Peyer's patch (tissue), 4 donors: ENCODE measurements at places on chromosomes 13 and 19. TPM values are rescaled to one million over a fixed set of nuclear protein-coding genes. Genes with fewer than 3 reads are reported as not detected.

- H3K4me3 ChIP-seq = no peak overlapping the region
- no peak for DNase-seq
- H3K36me3 ChIP-seq = peaks cover 45% of the 10 kb centered on the region
- no peak overlapping the region for H3K27ac ChIP-seq
- H3K4me1 ChIP-seq = peaks cover 70% of the 10 kb centered on the region
- H3K27me3 ChIP-seq = no peaks in the 10 kb centered on the region
Observed at GRCh38 chr19:2046046-2046907, 4.8 kb downstream of the MKNK2 start.

- no peaks in the 10 kb centered on the region for H3K27me3 ChIP-seq
- H3K4me3 ChIP-seq = no peak overlapping the region
- peak overlapping the region; percentile 95 for H3K27ac ChIP-seq
- peak; percentile 88 for DNase-seq
Observed at GRCh38 chr19:17797424-17798201, 2.7 kb downstream of the B3GNT3 start.

GRCh38 chr13:78339927-78340326, 263.4 kb downstream of the POU4F1 start:
- no peak overlapping the region for H3K4me3 ChIP-seq
- no peak for DNase-seq
- H3K4me1 ChIP-seq = no peaks in the 10 kb centered on the region
- H3K36me3 ChIP-seq = no peaks in the 10 kb centered on the region

DNA sequence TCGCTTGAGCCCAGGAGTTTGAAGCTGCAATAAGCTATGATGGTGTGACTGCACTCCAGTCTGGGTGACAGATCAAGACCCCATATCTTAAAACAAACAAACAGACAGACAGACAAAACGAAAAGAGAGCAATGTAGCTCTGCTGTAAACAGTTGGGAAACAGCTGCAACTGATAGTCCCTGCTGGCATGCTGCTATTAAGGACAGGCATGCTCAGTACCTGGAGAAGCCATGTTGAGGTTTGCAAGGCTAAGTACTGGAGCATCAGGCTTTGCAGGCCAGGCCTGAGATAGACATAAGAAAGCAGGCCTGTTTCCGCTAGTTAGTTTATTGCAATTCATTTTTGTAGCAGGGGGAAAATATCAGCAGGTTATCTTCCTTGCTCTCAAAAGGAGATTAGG, 16.2 kb upstream of the OBI1 start:
- H3K4me1 ChIP-seq = no peaks in the 10 kb centered on the region
- H3K27ac ChIP-seq = no peak overlapping the region
- no peak for DNase-seq
- no peaks in the 10 kb centered on the region for H3K36me3 ChIP-seq
- H3K4me3 ChIP-seq = no peak overlapping the region

GRCh38 chr13:33578786-33579185, 239.2 kb upstream of the RFC3 start:
- no peak overlapping the region for H3K4me3 ChIP-seq
- no peaks in the 10 kb centered on the region for H3K27me3 ChIP-seq
- no peaks in the 10 kb centered on the region for H3K36me3 ChIP-seq
- H3K4me1 ChIP-seq = no peaks in the 10 kb centered on the region
- H3K27ac ChIP-seq = no peak overlapping the region
- no peak for DNase-seq

- no peaks in the 10 kb centered on the region for H3K27me3 ChIP-seq
- H3K4me1 ChIP-seq = peaks cover 41% of the 10 kb centered on the region
- H3K36me3 ChIP-seq = no peaks in the 10 kb centered on the region
- no peak overlapping the region for H3K4me3 ChIP-seq
Observed at GRCh38 chr19:17090583-17090982, 15.0 kb downstream of the MYO9B start.

- no peaks in the 10 kb centered on the region for H3K36me3 ChIP-seq
- no peak overlapping the region for H3K27ac ChIP-seq
- H3K27me3 ChIP-seq = no peaks in the 10 kb centered on the region
- DNase-seq = no peak
Observed at GRCh38 chr13:51225029-51225428, 2.8 kb downstream of the FAM124A start.

DNA sequence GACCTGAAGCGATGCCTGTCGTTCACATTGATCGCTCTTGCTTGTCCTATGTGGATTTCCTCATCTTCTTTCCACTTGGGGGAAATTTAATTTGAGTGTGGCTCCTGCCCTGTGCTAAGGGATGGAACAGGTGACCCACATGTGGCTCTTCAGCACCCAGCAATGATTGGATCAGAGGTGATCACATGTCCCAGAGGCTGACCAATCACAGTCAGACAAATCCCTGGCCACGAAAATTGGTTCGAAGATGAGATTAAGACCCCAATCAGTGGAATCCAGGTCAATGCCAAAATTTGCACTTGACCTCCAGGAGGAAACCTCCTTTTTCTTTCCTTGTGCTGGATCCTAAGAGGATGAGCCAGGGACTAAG, 23.7 kb downstream of the AMER2 start:
- no peaks in the 10 kb centered on the region for H3K4me1 ChIP-seq
- no peak for DNase-seq
- H3K36me3 ChIP-seq = no peaks in the 10 kb centered on the region

GRCh38 chr13:109730812-109731335, 55.5 kb downstream of the IRS2 start:
- H3K27me3 ChIP-seq = no peaks in the 10 kb centered on the region
- no peak overlapping the region for H3K27ac ChIP-seq
- no peak overlapping the region for H3K4me3 ChIP-seq
- no peaks in the 10 kb centered on the region for H3K4me1 ChIP-seq
- DNase-seq = no peak

DNA sequence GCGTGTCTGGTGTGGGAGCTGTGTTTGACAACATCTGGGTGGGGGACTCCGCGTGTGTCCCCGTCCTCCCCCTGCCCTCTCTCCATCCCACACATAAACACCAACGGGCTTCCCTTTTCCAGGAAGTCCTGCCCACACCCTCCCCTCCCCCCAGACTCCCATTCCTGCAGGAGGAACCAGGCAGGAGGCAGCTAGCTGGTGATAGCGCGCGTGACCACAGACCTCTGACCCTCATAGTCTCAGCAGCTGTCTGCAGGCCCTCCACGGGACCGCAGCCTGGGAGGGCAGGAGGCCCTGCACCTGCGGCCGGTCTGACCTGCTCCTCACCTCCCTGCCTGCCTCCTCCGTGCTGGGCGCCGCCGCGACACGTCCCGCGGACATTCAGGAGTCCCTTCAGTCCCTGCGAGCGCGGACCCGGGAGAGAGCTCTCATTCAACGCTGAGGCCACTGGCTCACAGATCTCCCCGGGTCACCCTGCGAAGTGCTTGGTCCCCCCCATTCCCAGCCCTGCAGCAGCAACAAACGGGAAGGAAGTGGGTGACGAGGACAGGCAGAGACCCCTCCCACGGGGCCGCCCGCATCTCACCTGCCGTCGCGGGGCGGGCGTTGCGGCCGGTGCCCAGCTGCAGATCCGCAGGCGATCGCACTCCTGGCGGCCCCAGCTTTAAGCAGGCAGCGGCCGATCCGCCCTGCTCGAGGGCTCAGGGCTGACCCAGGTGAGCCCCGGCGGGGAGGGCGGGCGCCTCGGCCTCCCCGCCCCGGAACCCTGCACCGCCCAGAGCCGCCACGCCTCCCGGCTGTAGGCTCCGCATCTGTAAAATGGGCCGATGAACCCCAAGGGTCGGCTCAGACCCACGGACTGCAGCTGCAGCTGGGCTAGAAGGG, 1.1 kb upstream of the ACP5 start:
- DNase-seq = peak; percentile 73
- H3K27ac ChIP-seq = peak overlapping the region; percentile 70
- H3K36me3 ChIP-seq = no peaks in the 10 kb centered on the region
- peak overlapping the region; percentile 59 for H3K4me3 ChIP-seq

DNA sequence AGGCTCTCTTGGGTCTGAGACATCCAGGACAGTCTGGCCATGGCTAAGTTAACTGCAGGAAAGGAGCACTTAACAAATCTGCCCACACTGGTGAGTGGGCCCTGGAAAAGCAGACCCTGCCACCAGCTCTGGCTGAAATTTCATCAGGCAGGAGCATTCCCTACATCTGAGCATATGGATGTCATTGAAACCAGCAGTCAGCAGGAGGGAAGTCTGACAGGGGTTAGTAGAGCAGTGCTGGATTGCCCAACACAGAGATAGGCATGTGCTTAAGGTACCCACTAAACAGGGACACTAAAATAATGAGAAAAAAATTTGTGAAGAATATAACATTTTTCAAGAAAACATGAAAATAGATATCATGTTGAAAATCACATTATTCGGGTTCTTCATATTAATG, 13.6 kb upstream of the ACOD1 start:
- H3K36me3 ChIP-seq = no peaks in the 10 kb centered on the region
- no peaks in the 10 kb centered on the region for H3K4me1 ChIP-seq
- no peak overlapping the region for H3K4me3 ChIP-seq
- no peak for DNase-seq
- no peaks in the 10 kb centered on the region for H3K27me3 ChIP-seq

GRCh38 chr13:42994878-42995277, 2.8 kb upstream of the EPSTI1 start:
- DNase-seq = no peak
- peaks cover 16% of the 10 kb centered on the region for H3K4me1 ChIP-seq
- H3K27ac ChIP-seq = no peak overlapping the region
- H3K27me3 ChIP-seq = no peaks in the 10 kb centered on the region
- H3K4me3 ChIP-seq = no peak overlapping the region

GRCh38 chr13:102018716-102019115, 383.1 kb downstream of the FGF14 start:
- H3K36me3 ChIP-seq = no peaks in the 10 kb centered on the region
- H3K27me3 ChIP-seq = no peaks in the 10 kb centered on the region
- no peak for DNase-seq
- H3K27ac ChIP-seq = no peak overlapping the region
- H3K4me3 ChIP-seq = no peak overlapping the region

- peaks cover 24% of the 10 kb centered on the region for H3K4me1 ChIP-seq
- no peak for DNase-seq
- no peaks in the 10 kb centered on the region for H3K36me3 ChIP-seq
- peak overlapping the region; percentile 83 for H3K27ac ChIP-seq
Observed at GRCh38 chr19:13861392-13861713, 15.6 kb upstream of the NANOS3 start.

DNA sequence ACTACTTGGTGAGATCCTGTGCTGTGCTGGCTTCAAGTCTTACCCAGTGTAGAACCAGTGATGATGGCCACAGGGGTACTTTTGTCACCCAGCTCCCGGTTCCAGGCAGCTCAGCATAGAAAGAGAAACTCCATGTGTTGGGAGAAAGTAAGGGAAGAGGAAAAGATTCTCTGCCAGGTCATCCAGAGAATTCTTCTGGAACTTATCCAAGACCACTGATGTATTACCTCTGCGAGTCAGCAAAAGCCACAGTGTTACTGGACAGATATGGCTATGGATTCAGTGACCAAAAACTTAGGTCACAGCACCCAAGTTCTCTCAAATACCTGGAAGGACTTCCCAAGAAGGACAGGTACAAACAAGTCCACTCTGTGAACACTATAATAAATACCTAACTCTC, 399.5 kb upstream of the MIR17HG start:
- H3K27me3 ChIP-seq = no peaks in the 10 kb centered on the region
- no peak overlapping the region for H3K4me3 ChIP-seq
- no peaks in the 10 kb centered on the region for H3K4me1 ChIP-seq
- H3K27ac ChIP-seq = no peak overlapping the region
- no peak for DNase-seq
- H3K36me3 ChIP-seq = no peaks in the 10 kb centered on the region

GRCh38 chr13:113809934-113810333, 50.9 kb downstream of the TMEM255B start:
- H3K27ac ChIP-seq = no peak overlapping the region
- no peaks in the 10 kb centered on the region for H3K36me3 ChIP-seq
- no peaks in the 10 kb centered on the region for H3K27me3 ChIP-seq
- DNase-seq = no peak
- no peak overlapping the region for H3K4me3 ChIP-seq
- no peaks in the 10 kb centered on the region for H3K4me1 ChIP-seq

DNA sequence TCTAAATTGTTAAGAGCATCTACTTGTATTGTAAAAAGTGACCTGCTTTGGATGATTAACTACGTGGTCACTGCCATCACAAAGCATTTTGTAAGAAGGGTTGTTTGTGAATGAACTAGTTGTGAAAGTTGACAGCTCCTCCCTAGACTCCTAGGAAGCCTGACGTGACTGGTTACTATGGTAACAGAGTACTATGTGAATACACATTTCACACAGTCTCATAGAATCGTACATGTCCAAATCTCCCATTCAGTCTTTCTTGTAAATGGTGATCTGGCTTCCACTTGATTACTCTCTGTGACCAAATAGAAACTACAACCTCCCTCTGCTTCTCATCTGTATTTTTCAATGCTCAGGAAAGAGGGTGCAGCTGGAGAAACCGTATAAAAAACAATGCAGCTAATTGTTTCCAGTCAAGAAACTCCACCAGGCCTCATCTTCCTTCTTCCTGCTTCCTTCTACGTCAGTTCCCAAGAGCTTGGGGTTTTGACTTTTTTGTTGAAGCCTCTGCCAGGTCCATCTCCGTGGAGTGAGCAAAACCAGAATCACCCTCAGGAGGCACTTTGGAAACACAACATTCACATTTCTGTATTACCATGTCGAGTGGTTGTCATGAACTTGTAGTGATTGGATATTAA, 83.4 kb downstream of the GPC6 start:
- H3K4me1 ChIP-seq = no peaks in the 10 kb centered on the region
- no peak overlapping the region for H3K27ac ChIP-seq
- DNase-seq = no peak
- no peaks in the 10 kb centered on the region for H3K27me3 ChIP-seq

DNA sequence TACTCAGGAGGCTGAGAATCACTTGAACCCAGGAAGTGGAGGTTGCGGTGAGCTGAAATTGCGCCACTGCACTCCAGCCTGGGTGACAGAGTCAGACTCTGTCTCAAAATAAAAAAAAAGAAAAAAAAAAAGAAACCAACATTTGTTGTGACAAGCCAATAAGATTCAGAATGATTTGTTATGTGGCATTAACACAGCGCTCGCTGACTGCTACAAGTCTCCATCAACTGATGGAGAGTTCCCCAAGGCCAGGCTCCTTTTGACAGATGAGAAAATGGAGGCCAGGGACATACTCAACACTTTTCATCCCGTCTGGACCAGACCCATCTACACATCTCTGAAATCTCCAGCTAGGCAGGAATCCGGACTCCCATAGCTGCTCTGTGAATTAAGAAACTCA, 48.7 kb upstream of the PTPRS start:
- H3K36me3 ChIP-seq = no peaks in the 10 kb centered on the region
- no peaks in the 10 kb centered on the region for H3K4me1 ChIP-seq
- no peak for DNase-seq

DNA sequence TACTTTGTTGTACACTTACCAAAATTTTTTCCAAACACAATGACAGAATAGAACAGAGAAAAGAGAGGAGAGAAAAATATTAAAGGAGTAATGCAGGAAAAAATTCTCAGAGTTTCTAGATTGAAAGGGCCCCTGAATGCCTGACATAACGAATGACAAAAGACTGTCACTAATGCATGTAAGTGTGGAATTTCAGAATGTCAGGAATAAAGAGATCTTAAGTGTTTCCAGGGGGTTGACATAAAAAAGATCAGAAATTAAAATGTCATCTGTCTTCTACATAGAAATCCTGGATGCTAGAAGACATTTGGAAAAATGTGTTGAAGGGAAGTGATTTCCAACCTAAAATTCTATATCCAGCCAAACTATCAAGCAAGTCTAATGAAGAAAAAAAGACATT, 27.2 kb downstream of the TEX26 start:
- no peaks in the 10 kb centered on the region for H3K27me3 ChIP-seq
- no peaks in the 10 kb centered on the region for H3K4me1 ChIP-seq
- no peaks in the 10 kb centered on the region for H3K36me3 ChIP-seq
- H3K4me3 ChIP-seq = no peak overlapping the region

The ZNF442 gene
- total RNA-seq = 1.6 TPM

The ZNF154 gene
- 5.0 TPM for total RNA-seq

The CABP5 gene
- not detected for total RNA-seq

The SLC10A2 gene
- total RNA-seq = 278 TPM

The APOC1 gene
- 14.2 TPM for total RNA-seq

The SLC17A7 gene
- not detected for total RNA-seq
